ENCODE measurements at places on chromosomes 3 and 15.

- peak; percentile 60 for DNase-seq
Observed at GRCh38 chr3:68972358-68972979, 40.1 kb upstream of the TAFA4 start.

- no peak for DNase-seq
Observed at GRCh38 chr15:84894736-84895425, 10.4 kb downstream of the SLC28A1 start.

DNA sequence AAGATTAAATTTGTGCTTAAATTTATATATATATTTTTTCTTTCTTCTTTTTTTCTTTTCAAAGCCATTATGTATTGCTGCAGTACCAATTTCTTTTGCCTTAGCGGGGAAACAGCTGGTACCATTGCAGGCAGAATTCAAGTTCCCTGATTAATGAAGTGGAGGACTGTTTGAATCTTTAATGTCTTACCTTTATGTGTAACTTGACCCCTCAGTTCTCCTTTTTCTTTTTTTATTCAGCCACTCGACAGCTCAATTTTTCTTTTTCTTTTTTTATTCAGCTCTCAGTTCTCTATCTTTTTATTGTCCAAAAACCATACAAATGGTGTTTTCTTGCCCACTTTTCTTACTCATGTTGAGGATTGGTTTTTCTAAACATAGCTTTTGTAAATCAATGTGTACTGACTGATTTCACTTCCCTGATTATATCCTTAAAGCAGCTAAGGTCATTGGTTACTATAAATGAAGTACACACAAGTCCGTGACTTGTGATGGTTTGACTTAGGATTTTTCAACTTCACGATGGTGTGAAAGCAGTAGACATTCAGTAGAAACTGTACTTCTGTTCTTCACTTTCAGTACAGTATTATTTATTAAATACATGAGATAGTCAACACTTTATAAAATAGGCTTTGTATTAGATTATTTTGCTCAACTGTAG lies 22.8 kb downstream of the ATP2C1 start:
- no peak for DNase-seq

GRCh38 chr3:151724576-151725562 lies 8.9 kb upstream of the AADACL2 start:
- DNase-seq: no peak

- DNase-seq: no peak
Observed at GRCh38 chr3:138034918-138035317, 25.0 kb downstream of the CLDN18 start.

DNA sequence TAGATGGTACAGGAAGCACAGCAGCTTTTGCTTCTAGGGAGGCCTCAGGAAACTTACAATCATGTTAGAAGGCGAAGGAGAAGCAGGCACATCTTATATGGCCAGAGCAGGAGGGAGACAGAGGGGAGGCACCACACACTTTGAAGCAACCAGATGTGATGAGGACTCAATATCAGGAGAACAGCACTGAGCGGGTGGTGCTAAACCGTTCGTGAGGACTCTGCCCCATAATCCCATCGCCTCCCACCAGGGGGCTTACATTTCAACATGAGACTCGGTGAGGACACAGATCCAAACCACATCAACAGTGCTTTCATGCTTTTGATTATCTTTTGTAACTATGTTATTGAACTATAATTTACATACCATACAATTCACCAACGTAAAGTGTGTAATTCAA lies 7.6 kb upstream of the TMEM44 start:
- no peak for DNase-seq

DNA sequence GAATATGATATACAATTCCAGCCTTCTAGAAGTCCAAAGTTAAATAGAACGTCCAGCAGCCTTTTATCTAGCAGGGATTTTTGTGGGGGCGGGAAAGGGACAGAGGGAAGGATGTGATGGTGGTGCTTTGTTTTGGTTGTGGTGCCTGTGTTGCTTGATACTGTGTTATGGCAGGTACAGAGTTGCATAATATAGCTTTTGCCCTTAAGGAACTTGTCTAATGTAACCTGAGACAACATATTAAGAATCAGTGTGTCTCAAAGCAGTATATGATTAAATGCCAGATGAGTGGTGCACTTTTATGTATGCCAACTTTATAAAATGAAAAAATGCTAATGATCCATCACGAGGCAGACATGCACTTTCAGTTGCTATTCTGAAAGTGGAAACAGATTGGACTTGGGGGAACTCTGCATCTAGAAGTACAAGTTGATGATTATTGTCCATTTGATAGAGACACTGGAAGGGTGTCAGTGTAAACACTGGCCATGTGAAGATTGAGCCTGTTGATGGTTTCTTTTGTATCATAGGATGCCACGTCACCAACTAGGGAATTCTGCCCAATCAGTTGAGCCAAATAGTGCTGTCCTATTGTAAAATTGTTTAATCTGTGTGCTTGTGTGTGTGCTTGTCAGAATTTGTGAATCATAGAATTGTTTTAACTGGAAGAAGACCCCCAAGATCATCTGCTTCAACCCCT lies 23.0 kb downstream of the NEO1 start:
- DNase-seq: no peak

- no peak for DNase-seq
Observed at GRCh38 chr15:50523851-50524251, 22.6 kb downstream of the USP50 start.

DNA sequence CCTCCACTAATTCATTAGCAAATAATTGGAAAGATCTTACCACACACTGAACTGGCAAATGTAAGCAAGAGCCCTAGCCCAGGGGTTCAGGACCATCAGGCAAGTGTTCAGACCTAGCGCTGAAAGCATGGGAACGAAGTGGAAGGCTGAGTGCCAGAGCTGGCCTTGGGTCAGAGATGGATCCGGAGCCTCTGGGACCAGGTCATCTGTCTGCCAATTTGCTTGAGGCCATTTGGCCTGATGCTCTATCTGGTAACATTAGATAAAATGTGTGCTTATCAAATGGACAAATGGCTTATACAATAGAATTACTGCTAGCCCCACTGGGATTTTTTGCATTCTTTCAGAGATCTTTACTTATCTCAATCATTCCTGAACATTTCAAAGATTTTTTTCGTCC lies 1.4 kb upstream of the TMC3 start:
- no peak for DNase-seq

DNA sequence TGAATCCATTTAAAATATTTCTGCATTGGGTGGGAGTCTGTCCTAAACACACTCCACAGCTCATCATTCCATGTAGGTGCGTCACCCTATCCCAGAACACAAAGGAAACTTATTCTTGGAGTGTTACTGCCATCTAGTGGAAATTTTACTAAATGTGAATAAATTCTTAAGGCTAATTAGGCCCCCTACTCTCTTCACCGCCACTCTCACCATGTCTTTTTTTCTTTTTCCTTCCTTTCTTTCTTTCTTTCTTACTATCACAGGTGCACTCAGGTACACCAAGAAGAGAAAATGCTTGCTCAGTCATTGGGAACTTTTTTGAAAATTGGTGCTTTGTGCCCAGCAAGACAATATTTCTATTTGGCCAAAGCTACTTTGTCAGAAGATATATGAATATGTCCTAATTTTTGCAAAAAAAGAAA lies 26.4 kb upstream of the ATP8B4 start:
- DNase-seq: peak; percentile 60

DNA sequence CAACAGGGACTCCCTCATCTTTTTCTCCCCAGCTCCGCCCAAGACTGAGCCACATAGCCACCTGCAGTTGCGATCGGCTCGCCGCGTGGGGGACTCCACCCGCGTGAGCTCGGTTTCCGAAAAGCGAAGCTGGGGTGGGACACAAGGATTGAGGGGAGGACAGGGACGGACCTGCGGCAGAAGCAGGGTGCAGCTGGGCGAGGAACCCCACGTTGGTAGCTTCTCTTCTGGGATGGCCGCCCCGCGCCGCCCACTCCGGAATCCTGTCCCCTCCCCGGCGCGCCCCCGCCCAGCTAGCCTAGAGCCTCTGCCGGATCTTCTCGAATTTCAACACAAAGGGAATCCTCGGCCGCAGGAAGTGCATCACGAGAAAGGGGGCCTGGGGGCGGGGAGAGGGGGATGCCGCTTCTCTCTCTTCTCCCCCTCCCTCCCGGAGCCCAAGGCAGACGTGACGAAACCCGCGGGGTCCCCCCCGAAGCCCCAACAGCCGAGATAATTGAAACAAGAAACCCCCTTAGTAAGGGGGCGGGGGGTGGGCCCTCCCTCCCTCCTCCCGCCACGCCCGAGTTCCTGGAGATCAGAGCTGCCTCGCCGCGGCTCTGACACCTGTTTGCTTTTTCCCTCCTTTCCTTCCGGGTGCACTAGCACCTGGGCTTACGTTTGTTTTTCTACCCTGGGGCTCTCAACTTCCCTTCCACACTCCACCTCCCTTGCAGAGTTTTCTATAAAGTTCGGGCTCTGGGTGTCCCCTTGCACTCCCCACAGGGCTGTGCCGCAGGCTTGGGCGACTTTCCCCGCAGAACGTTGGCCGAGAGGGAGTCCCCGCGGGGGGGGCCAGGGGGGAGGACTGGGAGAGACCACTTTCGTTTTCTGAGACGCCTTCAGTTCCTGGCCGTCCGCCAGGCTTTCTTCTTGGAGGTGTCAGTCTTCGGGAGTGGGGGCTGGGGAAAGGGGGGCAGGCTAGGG lies 1.3 kb upstream of the KCNH8 start:
- peak; percentile 77 for DNase-seq

- DNase-seq: no peak
Observed at GRCh38 chr3:164194842-164195241, 883.5 kb downstream of the SI start.

DNA sequence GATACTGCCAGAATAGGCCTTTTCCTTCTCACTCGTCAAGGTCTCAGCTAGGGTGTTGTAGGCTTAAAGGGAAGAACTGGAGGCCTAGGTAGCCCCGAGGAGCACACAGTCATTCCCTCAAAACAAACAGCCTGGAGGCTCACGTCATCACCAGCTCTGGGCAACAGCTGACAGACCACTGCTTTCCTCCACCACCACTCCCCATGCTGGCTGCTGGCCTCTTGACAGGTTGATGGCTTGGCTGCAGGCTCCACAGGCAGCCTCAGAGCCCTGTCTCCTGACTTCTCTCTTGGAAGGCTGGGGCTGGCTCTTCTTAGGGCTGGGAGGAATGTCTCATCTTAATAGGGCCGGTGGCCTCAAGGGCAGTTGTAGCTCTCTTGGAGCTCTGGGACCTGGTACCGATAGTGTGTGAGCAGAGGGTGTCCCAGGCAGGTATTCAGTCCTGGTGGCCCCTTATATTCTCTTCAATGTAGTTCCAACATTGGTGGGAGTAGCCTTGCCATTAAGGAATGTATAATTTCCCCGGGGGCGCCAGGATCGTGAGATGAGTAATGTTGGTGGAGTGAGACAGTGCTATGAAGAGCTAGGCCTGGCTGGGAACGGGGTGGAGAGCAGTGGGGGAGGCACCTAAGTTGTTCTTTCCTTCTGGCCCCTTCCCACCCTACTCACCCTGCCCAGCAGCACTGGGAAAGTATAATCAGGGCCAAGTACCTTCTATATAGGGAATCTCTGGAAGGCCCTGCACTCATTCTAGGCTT lies 6.1 kb upstream of the AP2M1 start:
- no peak for DNase-seq

GRCh38 chr3:67018789-67019526 lies 20.9 kb downstream of the KBTBD8 start:
- no peak for DNase-seq

- no peak for DNase-seq
Observed at GRCh38 chr3:30124435-30125370, 481.7 kb upstream of the TGFBR2 start.

- no peak for DNase-seq
Observed at GRCh38 chr3:116464276-116464798, 19.1 kb upstream of the LSAMP start.

GRCh38 chr15:100310041-100310405 lies 31.8 kb downstream of the ADAMTS17 start:
- no peak for DNase-seq

GRCh38 chr3:110859336-110859735 lies 212.3 kb upstream of the NECTIN3 start:
- DNase-seq: no peak

- no peak for DNase-seq
Observed at GRCh38 chr3:151230646-151231045, 27.6 kb upstream of the GPR171 start.

- DNase-seq: no peak
Observed at GRCh38 chr3:11072631-11073030, 80.1 kb downstream of the SLC6A1 start.

DNA sequence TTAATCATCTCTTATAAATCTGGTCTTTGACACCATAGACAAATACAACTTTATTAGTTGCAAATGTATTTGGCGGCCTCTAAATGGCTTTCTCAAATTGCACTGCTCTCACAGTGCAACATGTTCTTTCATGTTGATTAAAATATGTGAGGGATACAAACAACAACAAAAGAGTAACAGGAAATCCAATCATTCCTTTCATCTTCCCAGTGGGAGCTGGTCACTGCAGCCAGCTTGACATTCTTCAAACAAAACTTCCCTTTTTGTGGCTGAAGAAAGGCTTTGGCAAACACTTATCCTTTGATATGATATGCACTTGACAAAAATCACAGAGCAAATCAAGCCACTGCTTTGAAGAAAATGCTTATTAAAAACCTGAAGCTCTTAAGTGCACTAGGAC lies 973.6 kb downstream of the EPHA3 start:
- no peak for DNase-seq

DNA sequence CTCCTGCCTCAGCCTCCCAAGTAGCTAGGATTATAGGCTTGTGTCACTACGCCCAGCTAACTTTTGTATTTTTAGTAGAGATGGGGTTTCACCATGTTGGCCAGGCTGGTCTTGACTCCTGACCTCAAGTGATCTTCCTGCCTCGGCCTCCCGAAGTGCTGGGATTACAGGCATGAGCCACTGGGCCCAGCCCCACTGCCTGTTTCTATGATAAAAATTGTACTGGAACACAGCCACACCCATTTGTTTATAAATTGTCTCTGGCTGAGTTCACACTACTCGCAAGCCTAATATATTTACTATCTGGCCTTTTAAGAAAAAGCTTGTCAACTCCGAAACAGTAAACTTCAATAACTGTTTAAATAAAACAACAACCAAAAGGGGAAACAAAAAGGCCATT lies 309.4 kb upstream of the WNT5A start:
- DNase-seq: no peak

- no peak for DNase-seq
Observed at GRCh38 chr15:52893338-52893737, 103.2 kb upstream of the ONECUT1 start.

GRCh38 chr3:12828751-12829150 lies 12.6 kb downstream of the RPL32 start:
- DNase-seq: no peak

GRCh38 chr3:107523289-107523538 lies 452 bp downstream of the BBX start:
- DNase-seq: peak; percentile 48

- DNase-seq: no peak
Observed at GRCh38 chr3:145721273-145721805, 439.6 kb downstream of the PLOD2 start.

DNA sequence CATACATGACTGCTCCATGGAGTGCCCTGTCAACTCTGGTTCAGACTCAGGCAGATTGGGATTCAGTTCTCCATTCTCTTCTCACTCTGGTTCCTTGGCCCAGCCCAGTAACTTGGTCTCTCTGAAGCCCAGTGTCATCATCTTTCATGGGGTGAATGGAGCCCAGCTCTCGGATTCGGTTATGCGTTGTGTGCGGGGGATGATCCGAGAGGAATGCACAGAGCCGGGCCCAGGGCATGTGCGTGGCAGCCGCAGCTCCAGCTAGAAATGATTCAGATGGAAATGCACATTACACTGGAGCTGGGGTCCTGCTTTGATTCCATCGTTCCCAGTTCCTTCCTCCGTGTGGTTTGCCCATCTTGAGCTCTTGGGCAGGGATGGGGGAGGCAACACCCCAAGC lies 189.4 kb downstream of the FEZF2 start:
- DNase-seq: no peak

GRCh38 chr15:40808861-40809450 lies 1.7 kb upstream of the DNAJC17 start:
- no peak for DNase-seq

Measured in left renal pelvis (tissue), 4 donors.